ENCODE measurements at places on chromosomes 6 and 20.

DNA sequence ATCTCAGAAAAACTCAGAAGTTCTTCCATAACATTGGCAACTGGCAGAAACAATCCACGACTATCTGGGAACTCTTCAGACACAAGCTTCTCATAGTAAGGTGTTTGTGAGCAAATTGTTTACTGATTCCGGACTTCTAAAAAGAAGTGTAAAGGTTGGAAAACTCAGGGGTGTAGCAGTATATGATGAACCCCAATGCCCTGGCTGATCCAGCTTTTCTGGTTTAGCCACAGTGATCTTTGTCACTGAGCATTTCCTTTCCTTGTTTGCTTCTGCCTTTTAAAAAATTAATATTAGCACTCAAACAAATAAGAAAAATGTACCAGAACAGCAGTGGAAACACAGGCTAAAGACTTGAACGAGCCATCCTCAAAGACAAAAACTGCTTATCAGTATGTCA, 4.9 kb downstream of the RGS17 start:
- no peak for DNase-seq

DNA sequence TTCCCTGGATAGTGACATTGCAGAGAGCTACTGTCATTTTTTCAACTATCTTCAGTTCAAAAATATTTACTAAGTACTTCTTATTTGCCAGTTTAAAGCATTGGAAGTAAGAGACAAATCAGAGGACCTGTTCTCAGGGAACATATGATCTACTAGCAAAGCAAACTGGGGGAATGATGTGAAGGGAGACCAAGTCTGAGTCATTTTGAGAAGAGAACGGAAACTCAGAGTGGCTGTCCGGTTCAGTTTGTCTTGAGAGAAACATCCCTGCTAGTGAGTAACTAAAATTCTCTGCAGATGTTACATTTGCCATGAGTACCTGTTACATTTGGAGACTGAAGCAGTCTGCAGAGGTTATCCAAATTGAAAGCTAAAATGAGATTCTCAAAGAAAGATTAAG, 118.3 kb downstream of the KCNQ5 start:
- DNase-seq = no peak

GRCh38 chr6:52217761-52218160, 26.5 kb downstream of the IL17F start:
- DNase-seq = no peak

- no peak for DNase-seq
These were observed 10.4 kb downstream of the VGLL2 start for GRCh38 chr6:117275711-117276110.

DNA sequence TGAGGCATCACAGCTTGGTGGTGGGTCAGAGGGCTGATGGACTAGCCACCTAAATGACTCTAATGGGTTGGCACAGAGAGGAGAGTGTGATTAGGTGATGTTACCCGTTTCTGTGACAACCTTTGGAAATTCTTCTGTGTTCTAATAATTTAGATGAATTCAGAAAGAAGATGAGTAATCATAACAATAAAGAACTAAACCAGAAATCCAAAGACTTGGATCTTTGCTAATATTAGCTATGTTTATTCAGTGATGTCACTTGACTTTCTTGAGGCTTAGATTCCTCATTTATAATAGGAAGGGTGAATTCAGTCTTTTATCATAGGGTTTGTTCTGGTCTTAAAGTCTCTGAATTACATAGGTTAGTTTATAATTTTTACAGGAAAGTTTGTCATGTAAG, 19.9 kb downstream of the CRYBG1 start:
- DNase-seq = no peak

- DNase-seq = peak; percentile 31
These were observed 855 bp upstream of the GFOD1 start for GRCh38 chr6:13488015-13488895.

- no peak for DNase-seq
These were observed 498.9 kb downstream of the BCKDHB start for GRCh38 chr6:80605165-80605989.

DNA sequence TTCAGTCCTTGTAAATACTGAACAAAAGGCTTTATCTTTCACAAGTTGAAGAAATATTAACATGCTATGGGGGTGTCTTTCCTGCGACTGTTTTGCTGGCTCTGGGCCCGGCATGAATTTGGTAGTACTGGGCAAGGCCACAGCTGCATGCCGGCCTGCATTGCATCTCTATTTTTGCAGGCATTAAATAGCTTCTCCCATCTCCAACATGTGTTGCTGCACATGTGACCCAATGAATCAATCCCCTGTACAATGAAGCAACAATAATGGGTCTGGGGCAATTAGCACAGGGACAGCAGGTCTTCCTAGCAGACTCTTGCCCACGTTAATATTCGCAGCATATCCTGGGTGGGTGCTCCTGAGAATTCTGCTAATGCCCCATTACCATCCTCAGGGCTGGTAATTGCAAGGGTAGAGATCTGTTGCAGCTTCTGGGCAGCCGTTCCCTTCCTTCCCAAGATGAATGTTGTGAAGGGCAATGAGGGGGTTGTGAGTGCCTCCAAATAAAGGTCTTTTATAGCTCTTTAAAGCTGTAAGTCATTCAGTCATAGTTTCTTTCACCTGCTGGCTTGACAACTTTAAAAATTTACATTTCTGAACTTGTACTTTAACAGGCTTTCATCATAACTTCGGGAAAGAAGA, 24.3 kb upstream of the CDYL start:
- DNase-seq = no peak

DNA sequence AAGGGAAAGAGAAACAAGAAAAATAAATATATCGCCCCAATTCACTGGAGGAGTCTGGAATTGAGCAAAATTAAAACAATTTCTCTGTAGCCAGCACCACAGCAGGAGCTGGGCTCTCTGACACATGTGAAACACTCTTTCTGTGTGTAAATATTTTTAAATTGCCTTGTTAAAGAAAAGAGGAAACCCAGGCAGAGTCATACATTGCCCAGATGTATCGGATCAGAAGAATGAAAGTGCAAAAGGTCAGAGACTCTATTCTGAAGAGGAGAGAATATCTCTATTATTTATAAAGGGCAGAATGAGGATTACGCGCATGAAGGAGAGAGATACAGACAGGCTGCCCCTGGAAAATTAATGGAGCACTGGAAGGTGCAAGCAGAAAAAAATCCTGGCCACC, 127.0 kb upstream of the MAN1A1 start:
- DNase-seq = no peak

DNA sequence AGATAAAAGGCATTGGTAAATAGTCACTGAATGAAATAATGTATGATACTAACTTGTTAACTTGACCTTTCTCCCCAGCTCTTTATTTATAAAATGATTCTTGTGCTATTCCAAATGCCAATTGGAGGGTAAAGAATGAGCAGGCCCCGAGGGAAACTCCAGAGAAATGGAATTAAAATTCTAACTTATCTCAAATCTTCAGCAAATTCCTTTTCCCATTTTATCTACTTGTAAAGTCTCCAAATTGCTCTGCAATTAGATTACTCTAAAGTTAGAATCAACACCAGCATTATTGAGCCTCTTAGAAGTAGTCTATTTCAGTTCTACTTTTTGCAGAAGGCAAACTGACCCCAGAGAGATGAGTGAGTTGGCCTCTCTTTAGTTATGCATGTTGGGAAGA, 165.9 kb upstream of the PREP start:
- DNase-seq = no peak

GRCh38 chr20:4443016-4443415, 278.7 kb upstream of the PRND start:
- DNase-seq = no peak

GRCh38 chr20:57475388-57476083, 49.4 kb downstream of the CTCFL start:
- DNase-seq = no peak

DNA sequence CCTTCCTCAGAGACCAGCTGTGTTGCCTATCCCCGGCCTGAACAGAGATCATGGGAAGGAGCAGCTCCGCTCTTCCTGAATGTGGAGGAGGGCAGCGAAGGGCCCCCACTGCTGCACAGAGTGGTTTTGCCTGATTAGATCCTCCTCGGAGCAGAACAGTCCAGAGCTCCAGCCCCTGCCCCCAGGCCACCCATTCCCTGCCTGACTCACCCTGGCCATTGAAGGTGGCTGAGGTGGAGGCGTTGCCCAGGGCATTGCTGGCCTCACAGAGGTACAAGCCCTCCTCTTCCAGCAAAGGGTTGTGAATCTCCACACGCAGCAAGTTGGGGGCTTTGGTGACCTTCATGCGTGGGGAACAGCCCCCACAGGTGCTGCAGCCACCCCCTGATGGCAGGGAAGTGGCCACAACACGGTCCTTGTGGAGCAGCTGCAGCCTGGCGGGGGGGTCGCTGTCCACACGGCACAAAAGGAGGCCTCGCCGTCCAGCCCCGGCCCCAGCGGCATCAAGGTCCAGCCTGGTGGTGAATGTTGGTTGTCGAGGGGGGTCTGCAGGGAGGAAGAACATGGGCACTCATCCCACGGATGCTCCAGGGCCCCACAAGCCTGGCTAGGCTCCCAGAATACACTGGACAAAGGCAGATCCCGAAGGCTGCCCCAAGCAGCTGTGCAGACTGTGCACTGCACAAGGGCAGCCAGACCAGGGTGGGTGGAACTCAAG, 14.7 kb downstream of the SIGLEC1 start:
- no peak for DNase-seq

DNA sequence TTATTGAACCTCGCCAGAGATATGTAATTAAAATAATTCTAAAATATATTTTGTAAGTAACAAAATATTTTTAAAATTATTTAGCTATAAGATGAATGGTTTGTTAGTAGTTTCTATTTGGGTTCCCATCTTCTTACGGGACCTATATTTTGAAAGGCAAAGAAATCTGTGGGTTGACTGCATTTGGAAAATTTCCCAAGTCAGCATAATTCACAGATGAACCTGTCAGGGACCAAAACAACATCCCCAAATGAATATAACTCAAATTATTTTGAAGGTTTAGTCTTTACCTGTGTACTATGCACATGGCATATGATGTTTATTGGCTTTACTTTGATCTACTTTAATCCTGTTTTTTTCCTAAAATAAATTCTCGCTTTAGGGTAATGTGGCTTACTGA, 607.4 kb upstream of the JAG1 start:
- DNase-seq = no peak

Measured in CD4-positive, alpha-beta T cell treated with Interleukin-17A for 4 hours (primary cell).